ENCODE measurements at places on chromosomes 12 and 14. TPM values are rescaled to one million over a fixed set of nuclear protein-coding genes. Genes with fewer than 3 reads are reported as not detected.

TEX52 gene
- total RNA-seq, result not detected

MYF6 gene
- total RNA-seq, result not detected

CIT gene
- 71.1 TPM for total RNA-seq

CACNB3 gene
- total RNA-seq, result 10.7 TPM

PLA2G1B gene
- total RNA-seq, result not detected

RNASE7 gene
- total RNA-seq, result not detected

DNA sequence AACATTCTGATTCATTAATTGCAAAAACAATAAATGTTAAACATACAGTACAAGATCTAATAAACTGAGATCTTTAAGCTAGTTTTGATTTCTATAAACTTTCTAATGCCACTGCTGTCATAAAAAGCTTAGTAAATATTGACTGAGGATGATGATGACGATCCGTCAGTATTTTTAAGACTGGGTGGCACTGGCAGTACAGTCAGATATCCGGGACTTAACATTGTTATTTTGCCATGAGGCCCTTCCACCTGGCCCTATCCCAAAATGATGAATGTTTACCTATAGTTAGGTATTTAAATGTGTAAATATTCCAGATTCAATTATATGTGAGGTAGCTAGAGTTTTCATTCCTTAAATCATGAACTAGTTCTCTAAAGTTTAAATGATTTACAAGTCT is 158.5 kb downstream of the FOXA1 start:
- no peak overlapping the region for H3K27ac ChIP-seq
- no peaks in the 10 kb centered on the region for H3K4me1 ChIP-seq
- H3K27me3 ChIP-seq, result no peaks in the 10 kb centered on the region
- peaks cover 6% of the 10 kb centered on the region for H3K36me3 ChIP-seq

DNA sequence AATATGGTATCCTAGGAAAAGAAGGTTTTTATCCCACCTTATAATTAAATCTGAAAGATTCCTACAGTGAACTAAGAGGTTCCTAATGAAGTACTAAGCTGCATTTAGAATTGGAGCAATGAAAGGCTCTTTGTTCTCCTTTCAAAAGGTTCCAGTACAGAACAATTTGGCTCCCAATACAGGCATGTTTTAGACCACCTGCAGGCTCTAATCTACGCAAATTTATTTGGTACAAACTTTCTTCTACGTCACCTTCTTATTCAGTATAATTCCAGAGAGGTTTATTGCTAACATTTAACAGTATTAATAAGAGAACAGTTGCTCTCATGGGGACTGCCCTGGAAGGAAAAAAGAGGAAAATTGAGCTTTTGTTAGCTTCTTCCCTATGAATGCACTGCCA is 37.6 kb upstream of the SLCO1C1 start:
- H3K4me3 ChIP-seq, result no peak overlapping the region
- no peak overlapping the region for H3K27ac ChIP-seq
- no peaks in the 10 kb centered on the region for H3K27me3 ChIP-seq

- H3K4me3 ChIP-seq, result no peak overlapping the region
- H3K4me1 ChIP-seq, result no peaks in the 10 kb centered on the region
- no peak overlapping the region for H3K27ac ChIP-seq
These were observed 22.4 kb downstream of the ADCK1 start for GRCh38 chr14:77822307-77822706.

GRCh38 chr12:131362291-131363211 is 348.3 kb upstream of the SFSWAP start:
- H3K36me3 ChIP-seq, result no peaks in the 10 kb centered on the region
- H3K4me1 ChIP-seq, result no peaks in the 10 kb centered on the region
- DNase-seq, result no peak
- no peak overlapping the region for H3K27ac ChIP-seq
- peaks cover 19% of the 10 kb centered on the region for H3K27me3 ChIP-seq

- no peak overlapping the region for H3K4me3 ChIP-seq
- no peaks in the 10 kb centered on the region for H3K36me3 ChIP-seq
- no peaks in the 10 kb centered on the region for H3K4me1 ChIP-seq
- DNase-seq, result no peak
These were observed 165.7 kb upstream of the STXBP6 start for GRCh38 chr14:25215607-25216006.

DNA sequence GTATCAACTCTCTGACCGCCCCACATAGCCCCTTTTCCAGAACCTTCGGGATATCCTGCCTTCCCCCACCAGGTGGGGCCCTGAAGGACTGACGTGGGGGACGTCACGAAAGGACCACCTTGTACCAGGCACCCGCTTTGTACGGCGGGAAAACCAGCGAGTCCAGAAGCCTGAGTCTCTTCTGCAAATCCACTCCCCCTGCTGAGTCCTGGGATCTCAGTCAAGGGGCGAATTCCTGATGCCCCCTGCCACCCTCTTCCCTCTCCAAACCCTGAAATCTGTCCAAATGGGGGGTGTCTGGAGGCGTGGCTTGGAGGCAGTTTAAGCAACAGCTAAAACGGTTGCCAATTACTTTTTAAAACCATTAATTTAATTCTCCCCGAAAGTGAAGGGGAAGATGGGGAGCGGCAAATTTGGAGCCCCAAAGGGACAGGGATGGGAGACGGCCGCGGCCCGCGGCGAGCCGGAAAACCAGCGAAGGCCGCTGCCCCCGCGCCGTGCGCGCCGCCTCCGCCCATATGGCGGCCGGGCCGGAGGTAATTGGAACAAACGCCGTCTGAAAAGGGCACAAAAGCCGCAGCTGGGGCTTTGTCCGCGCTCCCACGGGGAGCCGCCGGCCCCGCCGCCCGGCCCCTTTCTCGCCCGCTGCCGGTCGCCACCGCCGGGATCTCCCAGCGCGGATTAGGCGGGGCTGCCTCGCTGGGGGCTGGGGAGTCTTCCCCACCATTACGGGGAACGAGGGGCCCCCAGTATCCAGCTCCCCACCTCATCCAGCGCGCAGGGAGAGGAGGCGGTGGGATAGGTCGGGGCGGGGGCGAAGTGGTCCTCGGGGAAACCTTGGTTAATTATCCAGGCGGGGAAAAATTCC is 6.6 kb downstream of the LHX5 start:
- peaks cover 6% of the 10 kb centered on the region for H3K36me3 ChIP-seq
- H3K4me3 ChIP-seq, result no peak overlapping the region
- H3K27me3 ChIP-seq, result peaks cover 53% of the 10 kb centered on the region

DNA sequence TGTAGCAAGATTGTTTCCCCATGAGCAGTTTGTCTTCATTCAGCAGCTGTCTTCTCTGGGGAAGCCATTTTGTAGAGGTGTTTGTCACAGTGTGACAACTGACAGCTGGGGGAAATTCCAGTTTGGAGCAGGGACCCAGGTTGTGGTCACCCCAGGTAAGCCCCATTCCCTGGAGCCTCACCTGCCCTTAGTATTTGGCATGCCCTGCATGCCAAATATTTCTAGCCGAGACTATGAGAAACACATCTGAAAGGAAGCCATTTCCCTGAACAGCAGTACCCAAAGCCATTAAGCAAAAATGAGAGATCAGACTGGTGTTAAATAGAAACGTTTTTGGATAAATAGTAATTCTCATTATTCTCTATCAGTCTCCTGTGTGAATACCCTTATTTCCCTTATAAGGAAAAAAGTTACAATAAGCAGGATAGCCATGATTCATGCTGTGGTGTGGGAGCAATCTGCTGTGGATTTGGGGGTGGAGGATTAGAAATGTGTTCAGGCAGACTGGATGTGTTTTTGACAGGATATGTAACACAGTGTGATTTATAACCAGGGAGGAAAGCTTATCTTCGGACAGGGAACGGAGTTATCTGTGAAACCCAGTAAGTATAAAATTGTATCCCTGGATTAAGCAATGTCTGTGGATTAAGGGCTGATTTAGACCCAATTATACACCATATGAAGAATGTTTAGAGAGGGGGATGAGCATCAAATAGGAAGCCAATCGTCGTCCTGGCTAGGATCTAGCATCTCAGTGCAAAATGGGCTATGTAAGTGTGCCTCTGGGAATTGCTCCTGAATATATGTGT is 68.9 kb downstream of the DAD1 start:
- peak overlapping the region; percentile 88 for H3K27ac ChIP-seq
- peak overlapping the region; percentile 88 for H3K4me3 ChIP-seq
- H3K36me3 ChIP-seq, result no peaks in the 10 kb centered on the region
- peaks cover 76% of the 10 kb centered on the region for H3K4me1 ChIP-seq

GRCh38 chr12:57477710-57478681 is 1.7 kb downstream of the ARHGAP9 start:
- no peaks in the 10 kb centered on the region for H3K27me3 ChIP-seq
- H3K36me3 ChIP-seq, result peaks cover 15% of the 10 kb centered on the region
- no peak for DNase-seq
- peaks cover 83% of the 10 kb centered on the region for H3K4me1 ChIP-seq
- peak overlapping the region; percentile 89 for H3K4me3 ChIP-seq
- H3K27ac ChIP-seq, result peak overlapping the region; percentile 98

All from natural killer cell treated with Interleukin-12 subunit alpha and Interleukin-12 subunit beta and Interleukin-15 and Interleukin-18, amount 100 ng/mL, for 72 hours (primary cell).